ENCODE measurements at places on chromosomes 1 and 21. TPM values are rescaled to one million over a fixed set of nuclear protein-coding genes. Genes with fewer than 3 reads are reported as not detected.

DNA sequence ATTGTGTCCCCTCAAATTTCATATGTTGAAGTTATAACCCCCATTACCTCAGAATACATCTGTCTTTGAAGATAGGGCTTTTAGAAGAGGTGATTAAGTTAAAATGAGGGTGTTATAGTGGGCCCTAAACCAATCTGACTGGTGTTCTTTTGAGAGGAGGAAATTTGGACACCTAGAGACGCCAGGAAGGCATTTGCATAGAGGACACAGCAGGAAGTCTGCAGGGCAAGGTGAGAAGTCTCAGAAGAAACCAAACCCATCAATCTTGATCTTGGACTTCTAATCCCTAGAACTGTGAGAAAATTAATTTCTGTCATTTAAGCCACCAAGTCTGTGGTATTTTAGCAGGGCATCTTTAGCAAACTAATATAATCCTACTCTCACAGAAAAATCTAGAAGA, 13.0 kb downstream of the GOLPH3L start:
- DNase-seq: no peak

DNA sequence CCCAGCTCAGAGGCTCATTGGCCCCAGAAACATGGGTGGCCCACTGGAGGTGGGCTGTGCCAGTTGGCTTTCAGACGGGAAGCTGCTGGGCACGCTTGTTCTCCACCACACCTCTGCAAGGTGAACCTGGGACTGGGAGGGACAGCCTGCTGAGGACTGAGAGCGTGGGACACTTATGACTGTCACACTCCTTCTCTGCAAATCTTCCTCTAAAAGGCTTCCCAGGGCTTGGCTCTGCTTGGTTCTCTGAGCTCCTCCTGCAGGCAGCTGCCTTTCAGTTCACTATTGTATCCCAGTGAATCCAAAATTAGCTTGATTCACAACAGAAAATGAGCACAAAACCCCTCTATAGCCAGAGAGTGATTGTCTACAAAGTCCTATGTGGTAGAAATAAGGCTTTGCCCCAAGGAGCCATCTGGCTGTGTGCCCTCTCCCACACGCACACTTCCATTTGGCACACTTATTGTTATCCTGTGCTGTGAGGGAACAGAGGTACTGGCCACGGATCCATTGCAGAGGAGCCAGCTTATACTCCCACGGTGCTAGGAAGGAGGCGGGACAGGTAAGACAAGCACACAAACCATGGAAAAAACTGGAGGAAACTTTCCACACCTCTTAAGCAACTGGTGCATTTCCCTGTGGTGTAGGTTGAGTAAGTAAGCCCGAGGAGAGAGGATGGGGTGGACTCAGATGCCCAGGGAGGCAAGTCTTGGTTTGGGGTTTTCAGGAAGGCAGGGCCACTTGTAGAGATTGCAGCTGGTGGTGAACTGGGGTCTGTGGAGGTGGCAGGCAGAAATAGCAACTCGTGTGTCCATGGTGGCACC, 18.9 kb upstream of the BTG2 start:
- DNase-seq: no peak

DNA sequence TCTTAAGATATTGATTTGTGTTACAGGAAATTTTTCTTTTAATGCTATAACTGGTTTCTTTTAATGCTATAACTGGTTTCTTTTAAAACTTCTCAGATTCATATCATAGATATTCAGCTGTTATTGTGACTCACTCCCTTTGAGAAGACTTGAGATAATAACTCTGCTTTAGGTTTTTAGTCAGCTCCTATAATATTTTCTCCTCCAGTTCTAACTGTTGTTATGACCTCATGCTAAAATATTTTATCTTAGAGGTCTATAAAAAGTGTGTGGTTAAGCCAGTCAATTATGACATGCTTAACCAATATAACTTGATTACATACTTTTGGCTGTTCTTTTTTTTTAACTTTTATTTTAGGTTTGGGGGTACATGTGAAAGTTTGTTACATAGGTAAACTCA, 280.2 kb downstream of the PTGER3 start:
- DNase-seq: no peak

- no peak for DNase-seq
These were observed 44.3 kb upstream of the SYT14 start for GRCh38 chr1:209893751-209894150.

GRCh38 chr21:29346771-29347170, 48.0 kb downstream of the BACH1 start:
- no peak for DNase-seq

RPTN gene
- polyA plus RNA-seq: not detected

FAM151A gene
- not detected for polyA plus RNA-seq

SPRR4 gene
- polyA plus RNA-seq: not detected

SH3D21 gene
- 1.6 TPM for polyA plus RNA-seq
